ENCODE measurements at places on chromosomes 7 and 10.

GRCh38 chr7:18356191-18356645 is 139.3 kb upstream of the HDAC9 start:
- no peak for DNase-seq

DNA sequence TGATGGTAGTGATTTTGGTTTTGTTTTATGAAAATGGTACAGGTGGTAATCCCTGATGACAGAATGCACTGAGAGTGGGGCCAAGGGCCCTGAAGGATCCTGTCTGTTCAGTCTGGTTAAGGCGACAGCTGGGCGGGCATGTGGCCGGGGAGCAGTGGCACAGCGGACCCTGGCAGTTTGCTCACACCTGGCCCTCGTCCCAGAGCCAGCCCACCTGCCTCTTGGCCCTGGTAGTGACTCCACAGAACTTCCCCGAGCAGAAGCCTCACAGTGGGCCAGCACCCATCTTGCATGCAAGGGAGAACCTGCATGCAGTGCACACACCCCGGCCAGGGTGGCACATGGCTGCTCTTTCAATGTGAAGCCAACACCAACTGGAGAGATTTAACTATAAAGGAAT is 82.8 kb downstream of the ALOX5 start:
- DNase-seq = no peak

- no peak for DNase-seq
Observed at GRCh38 chr7:32253299-32253698, 183.1 kb upstream of the PDE1C start.

- DNase-seq = no peak
Observed at GRCh38 chr10:79266543-79267312, 80.5 kb upstream of the PPIF start.

GRCh38 chr7:7686811-7687508 is 31.4 kb downstream of the RPA3 start:
- no peak for DNase-seq

- DNase-seq = no peak
Observed at GRCh38 chr7:41975849-41976248, 261.2 kb downstream of the GLI3 start.

- no peak for DNase-seq
Observed at GRCh38 chr10:67793313-67793712, 44.7 kb downstream of the DNAJC12 start.

GRCh38 chr10:1323951-1324350 is 267.8 kb downstream of the WDR37 start:
- DNase-seq = no peak

DNA sequence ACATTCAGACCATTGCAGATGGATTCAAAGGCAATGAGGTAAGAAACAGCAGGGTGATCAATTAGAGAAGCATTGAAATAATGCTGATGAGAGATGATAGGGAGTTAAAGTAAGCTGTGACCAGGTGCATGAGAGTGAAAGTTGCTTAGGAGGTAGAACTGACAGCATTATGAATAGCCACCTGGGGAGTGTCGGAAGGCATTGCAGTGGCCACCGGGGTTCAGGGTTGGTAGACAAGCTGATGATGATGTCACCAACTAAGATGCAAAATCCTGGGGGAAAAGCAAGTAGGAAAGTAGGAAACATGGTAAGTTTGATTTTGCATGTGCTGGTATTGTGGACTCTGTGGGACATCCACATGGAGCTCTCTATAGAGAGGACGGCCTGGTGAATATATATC is 211.9 kb upstream of the ETV1 start:
- no peak for DNase-seq

DNA sequence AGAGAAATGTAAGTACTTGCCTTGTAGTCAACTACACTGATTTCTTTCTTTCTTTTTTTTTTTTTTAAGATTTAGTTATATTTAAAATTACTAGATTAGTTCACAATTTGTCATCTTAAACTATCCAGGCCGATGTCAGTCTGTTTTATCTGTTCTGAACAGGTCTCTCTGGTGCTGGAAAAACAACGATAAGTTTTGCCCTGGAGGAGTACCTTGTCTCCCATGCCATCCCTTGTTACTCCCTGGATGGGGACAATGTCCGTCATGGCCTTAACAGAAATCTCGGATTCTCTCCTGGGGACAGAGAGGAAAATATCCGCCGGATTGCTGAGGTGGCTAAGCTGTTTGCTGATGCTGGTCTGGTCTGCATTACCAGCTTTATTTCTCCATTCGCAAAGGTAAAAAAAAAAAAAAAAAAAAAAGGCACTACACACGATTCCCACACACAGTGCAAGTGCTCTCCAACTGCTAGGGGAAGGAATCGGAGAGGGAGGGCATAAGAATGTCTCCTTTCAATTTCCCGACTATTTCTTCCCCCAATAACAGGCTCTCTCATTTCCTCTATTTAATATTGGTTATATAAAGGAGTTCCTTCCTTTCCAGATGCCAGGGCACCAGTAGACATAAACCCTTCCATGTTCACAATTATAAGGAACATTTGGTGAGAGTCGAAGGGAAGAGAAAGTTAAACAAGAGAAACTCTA is 53.4 kb downstream of the PAPSS2 start:
- DNase-seq = no peak

DNA sequence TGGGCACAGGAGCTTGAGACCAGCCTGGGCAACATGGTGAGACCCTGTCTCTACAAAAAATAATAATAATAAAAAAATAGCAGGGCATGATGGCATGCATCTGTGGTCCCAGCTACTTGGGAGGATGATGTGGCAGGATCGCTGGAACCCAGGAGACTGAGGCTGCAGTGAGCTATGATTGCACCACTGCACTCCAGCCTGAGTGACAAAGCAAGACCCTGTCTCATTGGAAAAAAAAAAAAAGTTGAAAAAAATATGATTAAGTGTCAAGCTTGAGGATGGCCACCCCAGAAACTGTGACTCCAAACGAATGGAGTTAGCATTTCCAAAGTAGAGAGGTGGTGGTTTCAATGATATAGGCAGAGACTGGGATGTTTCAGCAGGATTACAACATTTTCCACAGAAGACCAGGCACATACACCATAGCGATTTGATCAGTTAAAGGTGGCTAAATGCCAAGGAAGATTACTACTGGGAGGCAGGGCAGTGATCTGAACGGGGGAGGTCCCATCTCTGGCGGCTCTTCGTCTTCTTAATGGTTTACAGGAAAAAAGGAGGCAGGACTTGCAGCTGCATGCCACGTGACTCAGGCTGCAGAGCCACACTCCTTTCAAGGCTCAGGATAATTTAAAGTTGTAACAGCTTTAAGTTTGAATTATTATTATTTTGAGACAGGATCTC is 250.6 kb upstream of the GALNT17 start:
- no peak for DNase-seq

- no peak for DNase-seq
Observed at GRCh38 chr10:71580415-71580814, 139.2 kb downstream of the C10orf105 start.

GRCh38 chr10:12921163-12921562 is 80.3 kb downstream of the CCDC3 start:
- no peak for DNase-seq

DNA sequence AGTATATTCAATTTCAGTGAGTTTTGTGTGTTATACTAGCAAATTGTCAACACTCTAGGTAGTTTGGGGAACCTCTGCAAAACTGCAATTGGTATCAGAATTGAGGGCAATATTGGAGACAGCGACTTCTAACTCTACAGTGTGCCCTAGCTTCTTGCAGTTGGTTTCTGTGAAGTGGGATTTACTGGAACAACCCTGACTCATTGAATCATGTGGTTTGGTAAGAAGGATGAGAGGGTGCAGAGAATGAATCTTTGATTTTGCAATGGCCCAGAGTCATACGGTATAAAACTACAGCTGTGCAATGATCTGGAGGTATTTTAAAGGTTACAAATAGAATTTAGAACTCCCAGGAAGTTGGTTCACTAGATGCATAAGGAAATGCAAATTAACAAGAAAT is 129.1 kb upstream of the PPP1R3A start:
- DNase-seq = no peak

GRCh38 chr7:156466955-156467625 is 173.5 kb upstream of the RNF32 start:
- no peak for DNase-seq

- DNase-seq = no peak
Observed at GRCh38 chr10:95309958-95310357, 19.2 kb upstream of the PDLIM1 start.

DNA sequence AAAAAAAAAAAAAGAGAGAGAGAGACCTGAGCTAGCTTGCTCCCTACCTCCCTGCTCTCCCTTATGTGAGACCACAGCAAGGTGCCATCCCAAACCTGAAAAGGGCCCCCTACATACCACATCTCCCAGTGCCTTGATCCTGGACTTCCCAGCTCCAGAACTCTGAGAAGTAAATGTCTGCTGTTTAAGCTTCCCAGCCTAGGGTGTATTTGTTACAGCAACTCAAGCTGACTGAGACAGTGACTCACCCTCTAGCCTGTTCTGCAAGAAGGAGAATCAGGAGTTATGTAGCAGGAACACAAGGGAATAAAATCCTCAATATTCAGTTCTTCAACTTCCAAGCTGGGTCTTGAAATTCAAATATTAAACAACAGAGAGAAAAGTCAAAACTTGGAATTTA is 52.1 kb upstream of the TMEM72 start:
- no peak for DNase-seq

Measured in activated T-helper 1 cell treated with anti-CD3 and anti-CD28 coated beads, Interleukin-2, amount 50 U/mL, for 16 hours (primary cell).